ENCODE measurements at places on chromosomes 16 and 17. TPM values are rescaled to one million over a fixed set of nuclear protein-coding genes. Genes with fewer than 3 reads are reported as not detected.
A peak's percentile ranks its signal among the peaks of the same experiment; 100 is the strongest.

DNA sequence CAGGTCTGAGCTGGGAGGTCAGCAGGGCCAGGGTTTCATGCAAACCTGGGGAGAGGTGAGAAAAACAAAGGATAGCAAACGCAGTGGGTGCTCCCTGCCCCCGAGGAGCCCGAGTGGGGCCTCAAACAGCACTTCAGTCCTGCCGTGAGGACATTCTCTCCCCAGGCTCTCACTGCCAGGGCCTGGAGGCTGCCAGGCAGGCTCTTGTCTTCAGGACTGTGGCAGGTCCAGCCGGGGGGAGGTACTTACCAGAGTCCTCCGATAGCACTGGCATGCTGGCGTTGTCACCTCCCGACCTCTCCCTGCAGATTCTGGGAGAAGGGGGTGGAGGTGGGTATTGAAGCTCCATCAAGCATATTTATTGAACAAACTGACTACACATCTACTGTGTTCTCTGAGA lies 1.3 kb downstream of the MPP3 start:
- no peak for DNase-seq

GRCh38 chr17:60305141-60305540 lies 86.8 kb downstream of the USP32 start:
- DNase-seq: peak; percentile 32

GRCh38 chr17:64399071-64399766 lies 8.6 kb upstream of the PECAM1 start:
- peak; percentile 76 for DNase-seq

GRCh38 chr16:50842013-50842505 lies 100.2 kb downstream of the CYLD start:
- no peak for DNase-seq

- DNase-seq: no peak
Observed at GRCh38 chr17:44008205-44008909, 3.9 kb downstream of the NAGS start.

DNA sequence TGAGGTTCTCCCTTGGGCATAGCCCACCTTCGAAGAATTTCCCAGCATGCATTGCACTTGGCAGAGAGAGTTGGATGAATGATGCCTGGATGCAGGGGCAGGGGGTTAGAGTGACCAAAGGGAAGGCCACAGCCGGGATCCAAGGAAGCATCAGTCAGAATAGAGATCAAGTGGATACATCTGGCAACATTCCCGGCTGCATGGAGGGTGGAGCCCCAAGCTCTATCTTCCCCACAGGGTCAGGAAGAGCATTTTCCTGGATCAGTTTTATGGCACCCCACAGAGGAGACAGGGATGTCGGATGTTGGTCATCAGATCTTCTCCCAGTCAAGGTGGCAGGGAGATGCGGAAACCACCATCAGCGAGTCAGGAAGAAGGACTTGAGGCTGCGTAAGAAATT lies 13.0 kb downstream of the PIRT start:
- no peak for DNase-seq

GRCh38 chr16:35252356-35252936 lies 1793.0 kb downstream of the TP53TG3F start:
- no peak for DNase-seq

- DNase-seq: no peak
Observed at GRCh38 chr16:87236516-87237115, 80.6 kb downstream of the C16orf95 start.

SLC6A4 gene
- not detected for total RNA-seq

Measured in HT1080 (cell line).